ENCODE measurements at places on chromosomes 6 and 20.

- no peak for DNase-seq
Measured at GRCh38 chr6:1605893-1606779, 3.6 kb upstream of the FOXC1 start.

DNA sequence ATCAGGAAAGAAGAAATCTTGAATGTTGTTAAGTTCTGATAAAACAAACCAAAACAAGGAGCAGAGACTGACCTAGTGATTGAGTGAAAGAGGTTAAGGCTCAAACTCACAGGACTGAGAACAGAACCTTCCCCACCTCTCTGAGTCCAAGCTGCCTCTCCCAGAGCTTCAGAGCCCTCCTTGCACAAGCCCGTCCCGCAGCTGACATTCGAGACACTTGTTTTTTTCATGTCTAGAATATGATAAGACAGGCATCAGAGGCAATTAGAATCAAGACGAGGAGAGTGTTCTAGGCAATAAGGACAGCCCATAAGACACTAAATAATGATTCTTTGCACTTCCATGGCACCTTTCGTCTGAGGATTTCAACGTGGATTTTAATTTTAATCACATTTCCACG lies 140.6 kb downstream of the PXDC1 start:
- DNase-seq: no peak

GRCh38 chr6:100565439-100566104 lies 100.9 kb upstream of the SIM1 start:
- no peak for DNase-seq

DNA sequence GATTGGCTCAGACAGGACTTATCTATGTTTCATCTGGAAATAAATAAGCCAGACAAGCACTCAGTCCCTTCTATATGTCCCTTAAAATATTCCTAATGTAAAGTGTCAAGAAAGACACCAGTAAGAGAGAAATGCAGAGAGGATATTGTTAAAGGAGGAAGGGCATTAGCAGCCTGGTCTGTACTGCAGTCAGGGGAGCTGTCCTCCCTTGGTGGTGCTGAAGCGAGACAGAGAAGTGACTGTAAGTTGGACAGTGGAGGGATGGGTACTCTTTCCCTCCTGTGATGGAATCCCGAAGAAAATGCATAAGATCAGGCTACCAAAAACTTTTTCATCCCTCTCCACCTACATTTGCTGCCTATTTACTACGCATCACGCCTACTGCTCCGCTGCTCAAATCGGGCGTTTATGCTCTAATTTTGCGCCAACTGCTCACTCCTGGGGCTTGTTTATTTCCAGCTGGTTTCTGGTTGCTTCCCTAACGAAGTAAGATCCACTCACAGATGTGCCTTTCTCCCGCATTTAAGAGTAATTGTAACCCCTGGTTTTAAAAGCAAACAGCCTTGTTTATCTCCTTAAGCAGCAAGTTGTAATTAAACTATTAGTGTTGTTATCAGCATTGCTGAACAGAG lies 35.2 kb downstream of the PHACTR1 start:
- no peak for DNase-seq

DNA sequence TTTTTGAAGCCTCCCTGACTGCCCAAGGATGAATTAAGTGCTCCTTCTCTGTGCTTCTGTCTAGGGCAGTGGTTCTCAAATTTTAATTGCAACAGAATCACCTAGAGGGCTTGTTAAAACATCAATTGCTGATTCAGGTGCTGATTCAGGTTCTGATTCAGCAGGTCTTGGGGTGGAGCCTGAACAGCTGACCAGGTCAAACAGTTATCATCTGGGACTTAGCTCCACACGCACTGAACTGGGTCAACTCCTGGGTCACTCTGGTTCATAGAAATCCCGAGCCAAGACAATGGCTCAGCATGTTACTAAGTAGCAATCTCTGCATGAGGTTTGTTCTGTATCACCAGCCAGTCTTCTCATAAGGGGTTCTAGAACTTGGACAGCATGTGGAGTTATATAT lies 192.3 kb downstream of the GJA1 start:
- DNase-seq: no peak

DNA sequence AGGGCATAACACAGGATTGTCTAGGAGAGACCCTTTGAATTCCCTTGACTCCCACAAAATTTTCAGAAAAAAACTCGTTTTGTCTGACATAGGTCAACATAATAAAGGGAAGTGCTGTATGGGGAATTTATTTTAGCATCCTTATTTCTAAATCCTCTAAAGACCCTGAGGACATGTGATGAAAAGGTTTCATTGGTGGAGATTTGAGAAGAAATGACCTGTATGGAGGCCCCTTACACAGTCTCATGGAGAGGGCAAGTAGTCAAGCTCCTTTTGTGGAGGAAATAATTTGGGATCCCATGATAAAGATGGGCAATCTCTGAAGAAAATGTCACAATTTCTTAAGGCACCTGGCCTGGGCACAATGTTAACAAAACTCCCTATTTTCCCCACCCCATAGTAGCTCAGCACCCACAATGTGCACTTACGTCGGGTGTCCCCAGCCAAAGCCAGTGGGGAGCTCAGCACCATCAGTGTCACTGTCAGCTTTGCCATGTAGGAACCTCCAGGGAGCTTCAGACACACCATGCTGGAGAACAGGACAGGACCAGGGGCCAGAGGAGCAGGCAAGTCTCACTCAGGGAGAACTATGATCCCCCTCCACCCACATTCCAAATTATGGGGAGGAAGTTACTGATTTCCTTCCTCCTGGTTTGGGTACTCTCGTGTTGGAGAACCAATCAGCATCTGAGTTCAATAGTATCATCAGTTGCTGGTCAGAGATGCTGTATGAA lies at the start of gene HLA-DRB5:
HLA-DRB5 (minus strand) TSS at position 591 of the 734 bp plus-strand sequence; CDS start at position 528, 63 bp downstream.
- peak; percentile 34 for DNase-seq

DNA sequence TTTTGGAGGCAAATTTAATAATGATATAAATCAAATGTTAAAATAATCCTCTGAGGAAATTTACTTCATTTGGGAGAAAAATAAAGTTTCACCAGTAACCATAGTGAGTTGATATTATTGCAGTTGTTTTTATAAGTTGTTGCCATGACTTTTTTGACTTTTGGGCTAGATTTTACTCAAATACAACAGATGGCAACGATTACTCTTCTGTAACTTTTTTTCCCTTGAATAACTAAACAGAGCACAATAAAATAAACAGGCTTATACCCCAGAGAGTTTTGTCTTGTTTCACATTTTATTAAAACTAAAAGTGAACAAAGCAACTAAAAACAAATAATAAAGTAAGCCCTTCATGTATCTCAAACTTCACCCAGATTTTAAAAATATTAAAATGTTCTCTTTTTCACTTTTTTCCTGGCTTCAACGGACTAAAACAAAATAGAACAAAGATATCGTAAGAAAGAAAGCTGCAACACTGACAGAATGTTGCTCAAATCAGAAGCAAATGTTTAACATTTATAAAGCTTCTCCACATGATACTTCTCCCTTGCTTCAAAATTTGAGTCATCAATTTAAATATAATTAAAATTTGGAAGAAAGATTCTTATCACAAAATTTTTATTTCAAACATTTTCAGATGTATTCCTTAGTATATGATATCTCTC lies 42.5 kb upstream of the BMP5 start:
- DNase-seq: no peak

All from CD4-positive, alpha-beta memory T cell (primary cell).